ENCODE measurements at places on chromosomes 4 and X.

- no peak for DNase-seq
Measured at GRCh38 chrX:63050225-63050624, 300.9 kb downstream of the SPIN4 start.

DNA sequence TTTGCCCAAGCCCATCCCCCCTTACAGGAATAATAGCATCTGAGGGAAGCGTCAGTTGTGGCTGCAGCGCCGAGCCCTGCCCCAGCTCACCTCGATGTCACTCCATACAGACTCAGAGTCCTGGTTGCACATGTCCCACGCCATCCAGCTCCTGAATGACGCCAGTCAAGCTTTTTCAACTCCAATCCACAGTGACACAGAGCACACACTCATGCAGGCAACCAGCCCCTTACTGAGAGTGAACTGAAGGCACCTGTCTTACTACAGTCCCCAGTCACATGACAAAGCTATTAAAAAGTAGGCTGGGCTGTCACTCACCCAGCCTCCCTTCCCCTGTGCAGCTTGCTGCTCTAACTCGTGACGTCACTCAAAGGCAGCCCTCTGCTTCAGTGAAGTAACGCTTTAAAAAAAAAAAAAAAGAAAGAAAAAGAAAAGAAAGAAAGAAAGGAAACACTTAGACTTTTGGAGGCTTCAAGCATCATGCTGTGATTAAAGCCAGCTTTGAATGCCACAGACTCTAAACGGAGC is at the start of gene PPARGC1A:
Gene PPARGC1A, minus strand, starts transcription at position 234 of the 528 bp plus-strand sequence. Its CDS starts 90 bp downstream, at position 144.
- no peak for DNase-seq

- no peak for DNase-seq
Measured at GRCh38 chr4:150852216-150852615, 162.9 kb downstream of the LRBA start.

- DNase-seq = no peak
Measured at GRCh38 chr4:125121581-125121980, 193.2 kb upstream of the FAT4 start.

DNA sequence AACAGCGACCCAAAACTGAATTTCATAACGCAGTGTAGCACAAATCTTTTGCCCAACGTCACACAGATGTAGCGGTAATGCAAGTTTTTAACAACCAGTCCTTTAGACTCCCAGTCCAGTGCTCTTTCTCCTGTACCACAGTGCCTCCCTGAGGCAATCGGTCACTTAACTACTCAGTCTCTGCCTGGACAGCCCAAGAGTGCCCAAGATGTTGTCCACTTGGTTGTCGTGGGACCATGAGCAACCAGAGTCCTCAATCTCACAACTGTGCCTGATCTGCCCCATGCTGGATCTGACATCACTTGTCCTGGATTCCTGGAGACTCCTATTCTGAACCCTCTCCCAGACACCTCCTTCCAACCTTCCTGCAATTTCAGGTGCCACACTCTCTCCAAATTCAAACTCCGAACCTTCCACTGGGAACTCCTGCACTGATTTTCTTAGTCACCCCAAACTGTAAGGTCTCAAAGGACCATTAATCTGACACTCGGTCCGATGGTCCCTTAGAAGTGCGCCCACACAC is 702 bp downstream of the MMGT1 start:
- no peak for DNase-seq

DNA sequence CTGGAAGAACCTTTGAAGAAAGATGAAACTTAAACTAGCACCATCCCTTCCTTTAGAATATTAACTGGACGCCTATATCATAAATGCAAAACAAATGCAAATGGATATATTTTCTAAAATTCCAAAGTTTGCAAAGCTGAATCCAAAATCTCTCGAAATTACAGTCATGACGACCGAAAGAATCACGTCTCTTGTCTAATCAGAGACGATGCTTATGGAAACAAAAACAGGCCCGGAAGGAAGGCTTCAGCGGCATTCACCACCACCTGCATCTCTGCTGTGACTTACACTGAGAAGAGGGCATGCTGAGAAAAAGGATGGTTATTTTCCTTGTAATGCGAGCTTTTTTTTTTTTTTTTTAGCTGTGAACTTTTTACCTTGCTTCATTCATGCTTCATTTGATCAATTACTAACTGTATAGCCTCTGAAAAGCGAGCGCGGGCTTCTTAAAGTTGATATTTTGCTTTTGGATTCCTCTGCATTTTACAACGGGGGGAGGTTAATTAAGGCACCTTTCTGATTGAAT is 209.3 kb downstream of the SOWAHB start:
- DNase-seq = no peak

- no peak for DNase-seq
Measured at GRCh38 chrX:150767475-150768131, 74.4 kb downstream of the MTMR1 start.

DNA sequence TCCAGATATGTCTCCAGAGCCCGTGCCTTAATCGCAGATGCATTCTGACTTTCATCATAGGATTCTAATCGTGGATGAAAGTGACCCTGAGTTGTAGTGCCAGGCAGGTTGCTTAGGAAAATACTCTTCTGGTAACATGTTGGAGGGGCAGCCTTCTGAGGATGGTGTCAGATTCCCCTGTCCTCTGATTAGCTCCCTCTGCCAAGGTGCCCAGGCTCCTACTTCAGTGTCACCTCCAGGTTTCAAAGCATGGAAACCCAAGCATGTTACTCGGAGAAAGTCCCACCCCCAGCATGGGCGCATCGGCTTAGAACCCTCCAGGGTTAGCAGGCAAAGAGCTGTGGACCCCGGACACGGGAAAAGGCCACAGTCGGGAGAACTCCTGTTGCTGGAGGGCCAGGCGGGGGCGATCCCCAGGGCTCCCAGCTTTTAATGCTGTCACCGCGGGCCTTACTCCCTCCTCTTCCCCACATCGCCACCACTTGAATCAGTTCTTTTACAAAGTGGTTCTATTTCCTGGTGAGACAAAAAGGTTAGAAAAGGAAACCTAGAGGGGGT is 44.5 kb downstream of the TRIM2 start:
- DNase-seq = no peak

GRCh38 chr4:148651991-148652390 is 209.8 kb upstream of the NR3C2 start:
- no peak for DNase-seq

Measured in CD4-positive, alpha-beta T cell treated with Interleukin-17A for 1 hour (primary cell).